ENCODE measurements at places on chromosomes 6 and 20.

GRCh38 chr6:117607511-117607910 lies 5.2 kb upstream of the GOPC start:
- no peak for DNase-seq

DNA sequence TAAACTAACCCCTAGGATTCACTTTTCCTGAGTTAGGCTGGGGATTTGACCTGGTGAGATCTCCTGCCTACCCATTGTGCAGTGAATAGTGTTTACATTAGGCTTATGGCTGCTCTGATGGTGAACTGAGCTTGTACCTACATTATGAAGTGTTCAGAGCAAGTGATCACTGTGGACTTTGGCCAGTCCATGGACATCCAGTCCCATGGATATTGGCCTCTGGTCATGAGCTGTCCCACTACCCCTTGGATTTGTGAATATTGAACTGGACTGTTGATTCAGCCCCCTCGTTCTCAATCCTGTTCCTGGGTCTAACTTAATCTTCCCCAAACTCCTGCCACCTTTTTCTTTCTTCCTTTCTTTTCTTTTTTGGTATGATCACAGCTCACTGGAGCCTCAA lies 13.8 kb downstream of the ASIP start:
- DNase-seq = no peak

DNA sequence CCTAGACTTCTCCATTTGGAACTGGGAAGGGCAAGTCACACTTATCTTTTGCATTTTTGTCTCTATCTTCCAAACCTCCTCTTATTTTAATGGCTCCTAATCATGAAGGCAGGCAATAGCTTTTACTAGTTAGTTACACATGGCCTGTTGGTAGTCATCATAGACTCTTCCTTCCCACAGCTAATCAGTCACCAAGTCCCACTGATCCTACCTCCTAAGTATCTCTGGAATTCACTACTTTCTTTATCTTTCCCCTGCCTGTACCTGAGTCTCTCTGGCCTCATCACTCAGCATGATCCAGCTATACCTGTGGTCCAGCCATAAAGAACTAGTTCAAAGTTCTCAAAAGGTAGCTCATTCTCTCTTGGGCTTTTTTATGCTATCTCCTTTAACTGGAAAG lies 18.8 kb downstream of the TMX4 start:
- no peak for DNase-seq

DNA sequence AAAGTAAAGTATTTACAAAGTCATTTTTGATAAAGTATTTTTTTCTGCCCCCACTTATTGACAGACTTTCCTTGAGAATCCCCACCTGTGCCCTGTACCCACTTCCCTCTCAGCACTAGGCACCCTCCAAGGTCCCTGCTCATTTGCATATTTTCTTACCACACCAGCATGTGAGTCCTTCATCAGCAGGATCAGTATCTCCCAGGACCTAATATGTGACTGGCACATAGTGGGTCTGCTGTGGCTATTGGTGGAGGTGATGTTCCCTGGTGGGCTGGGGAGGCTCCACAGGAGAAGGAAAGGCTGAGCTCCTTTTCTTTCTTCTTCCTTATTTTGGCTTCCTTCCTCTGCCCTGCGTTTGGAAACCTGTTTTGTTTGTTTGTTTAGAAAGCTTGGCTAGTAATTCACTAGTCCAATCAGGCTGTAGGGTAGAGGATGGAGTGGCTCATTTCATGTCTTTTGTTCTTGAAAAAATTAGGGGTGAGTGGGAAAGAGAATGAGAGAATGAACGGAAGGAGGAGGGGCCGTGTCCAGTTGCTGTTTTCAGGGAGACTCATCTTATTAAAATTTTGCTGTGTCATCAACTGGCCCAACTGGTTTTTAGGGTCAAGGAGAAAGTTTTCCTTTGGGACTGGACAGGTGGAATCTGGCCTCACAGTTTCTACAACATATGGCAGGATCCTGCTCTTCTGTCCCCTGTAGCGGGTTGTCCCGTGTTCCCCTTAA lies 2.8 kb upstream of the RNF24 start:
- no peak for DNase-seq

DNA sequence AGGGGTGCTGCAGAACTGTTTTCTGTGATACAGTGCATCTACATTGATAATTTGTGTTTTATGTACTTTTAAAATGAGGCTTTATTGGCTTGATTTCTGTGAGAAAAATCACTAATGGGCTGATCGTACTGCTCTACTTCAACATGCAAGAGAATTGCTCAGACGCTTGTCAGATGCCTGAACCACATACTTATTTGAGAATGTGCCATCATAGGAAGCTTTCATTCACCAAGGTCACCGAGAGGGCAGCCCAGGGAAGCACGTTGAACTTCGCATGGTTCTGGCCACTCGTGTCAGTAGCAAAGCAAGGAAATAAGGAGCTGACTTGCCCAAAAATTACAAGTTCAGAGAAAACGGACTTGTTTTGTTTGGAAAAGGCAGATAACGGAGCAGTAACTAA lies 168.5 kb upstream of the AKAP12 start:
- DNase-seq = peak; percentile 73

DNA sequence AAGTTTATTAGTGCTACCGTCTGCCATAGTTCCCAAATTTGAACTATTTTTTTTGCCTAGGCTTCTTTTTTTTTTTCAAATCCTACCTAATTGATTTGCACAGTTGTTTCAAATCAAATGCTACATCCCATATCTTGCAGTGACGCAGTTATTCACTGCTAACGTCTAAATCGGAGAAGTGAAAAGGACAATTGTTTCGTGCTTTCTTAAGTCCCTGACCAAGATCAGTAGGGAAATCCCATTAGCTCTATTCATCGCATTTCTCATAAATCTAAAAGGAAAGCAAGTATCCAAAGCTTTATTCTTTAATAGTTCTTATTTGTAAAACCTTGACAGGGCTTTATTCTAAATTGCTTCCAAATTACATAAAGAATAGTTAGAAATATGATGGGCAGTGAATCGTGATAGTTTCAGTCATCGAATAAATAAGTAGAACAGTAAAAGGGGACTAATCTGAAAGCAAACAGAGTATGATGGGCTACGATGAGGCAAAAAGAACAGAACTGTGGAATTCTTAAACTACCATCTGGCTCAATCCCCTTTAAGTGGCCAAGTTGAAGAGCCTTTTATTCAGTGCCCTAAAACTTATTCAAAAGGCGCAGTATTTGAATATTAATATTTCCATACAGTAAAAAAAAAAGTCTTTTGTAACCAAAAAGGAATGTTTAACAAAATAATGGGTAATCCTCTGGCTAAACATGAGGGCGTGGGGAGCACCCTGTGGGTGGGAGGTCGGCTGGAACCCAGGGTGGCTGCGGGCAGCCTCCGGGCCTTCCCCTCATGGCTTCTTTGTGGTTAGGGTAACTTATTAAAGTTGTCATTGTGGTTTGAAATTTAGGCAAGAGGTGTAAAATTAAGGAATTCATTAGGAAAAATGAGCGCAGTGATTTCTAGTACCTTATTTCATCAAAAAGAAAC lies 3.0 kb upstream of the ARID1B start:
- no peak for DNase-seq

GRCh38 chr6:91088976-91089375 lies 502.1 kb upstream of the MAP3K7 start:
- DNase-seq = no peak

DNA sequence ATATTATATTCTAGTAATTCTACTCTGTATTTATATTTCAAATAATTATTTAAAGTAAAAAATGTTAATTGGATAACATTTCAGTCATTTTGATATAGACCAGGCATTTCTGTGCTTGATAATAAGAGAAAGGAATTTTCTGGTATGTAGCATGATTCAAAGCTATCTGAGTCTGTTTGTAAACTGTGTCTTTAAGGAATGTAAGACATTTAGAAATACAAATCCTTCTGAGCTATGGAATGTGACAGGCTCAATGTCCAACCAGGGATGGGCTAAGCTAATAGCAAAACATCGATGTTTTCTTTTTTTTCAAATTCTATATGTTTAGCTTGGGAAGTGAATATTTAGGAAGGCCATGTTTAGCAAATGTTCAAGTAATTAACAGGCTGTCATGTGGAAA lies 41.5 kb upstream of the FAM83B start:
- peak; percentile 72 for DNase-seq

DNA sequence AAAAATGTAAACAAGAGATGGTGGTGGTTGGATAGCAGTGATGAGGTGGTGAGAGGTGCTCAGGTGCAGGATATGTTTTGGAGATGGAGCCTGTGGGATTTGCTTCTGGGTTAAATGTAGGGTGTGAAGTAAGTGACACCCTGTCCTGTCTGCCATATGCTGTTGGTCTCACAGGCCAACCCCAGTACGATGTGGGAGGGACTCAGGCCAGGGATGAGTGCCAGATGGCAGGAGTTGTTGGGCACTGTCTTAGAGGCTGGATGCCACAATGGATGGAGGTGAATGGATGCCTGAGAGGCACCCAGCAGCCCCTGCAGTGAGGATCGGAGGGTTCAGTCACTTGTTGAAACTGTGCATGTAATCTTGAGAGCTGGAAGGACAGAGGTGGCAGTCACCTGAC lies 259.3 kb downstream of the NRN1 start:
- DNase-seq = no peak

- no peak for DNase-seq
These were observed 17.4 kb upstream of the SLCO4A1 start for GRCh38 chr20:62624719-62625453.

DNA sequence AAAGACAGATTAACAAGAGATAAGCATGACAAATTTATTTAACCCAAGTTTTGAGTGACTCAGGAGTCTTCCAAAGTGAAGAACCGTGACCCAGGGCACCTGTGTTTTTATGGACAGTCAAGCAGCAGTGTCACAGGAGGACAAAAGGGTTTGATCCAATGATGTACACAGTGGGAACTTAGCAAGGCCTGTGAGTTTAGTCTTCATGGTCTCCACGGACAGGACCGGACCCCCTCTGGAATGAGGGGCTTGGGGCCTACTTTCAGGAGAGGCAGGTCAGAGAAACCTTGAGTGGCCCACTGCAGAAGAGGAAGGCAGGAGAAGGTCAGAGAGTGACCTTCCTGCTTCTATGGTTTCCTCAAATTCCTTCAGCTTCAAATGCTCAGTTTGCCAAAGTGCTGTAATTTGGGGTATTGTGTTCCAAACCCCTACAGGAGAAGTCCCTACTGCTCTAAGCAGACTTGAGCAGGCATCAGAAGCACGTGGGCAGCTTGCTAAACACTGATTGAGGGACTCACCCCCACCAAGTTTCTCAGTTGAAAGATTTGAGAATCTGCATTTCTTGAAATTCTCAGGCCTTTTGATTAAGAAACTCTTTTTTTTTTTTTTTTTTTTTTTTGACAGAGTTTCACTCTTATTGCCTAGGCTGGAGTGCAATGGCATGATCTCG lies 26.4 kb upstream of the ZMYND8 start:
- DNase-seq = no peak

DNA sequence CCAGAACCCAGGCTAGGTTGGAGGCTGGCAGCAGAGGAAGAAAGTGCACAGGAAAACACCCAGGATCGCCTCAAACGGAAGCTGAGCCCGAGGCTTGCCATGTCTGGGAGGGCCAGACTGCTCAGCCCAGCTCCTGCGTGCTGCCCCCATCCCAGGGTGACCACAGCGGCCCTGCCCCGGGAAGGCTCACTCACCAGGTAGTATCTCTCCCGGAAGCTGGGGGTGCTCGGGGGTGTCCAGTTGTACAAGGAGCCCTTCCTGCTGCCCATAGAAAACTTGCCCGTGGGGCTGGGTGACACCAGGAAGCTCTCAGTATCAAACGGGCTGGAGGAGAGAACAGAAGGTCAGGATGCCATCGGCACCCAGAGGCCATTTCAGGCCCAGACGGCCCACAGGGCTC lies 86.9 kb downstream of the RIPOR3 start:
- no peak for DNase-seq

DNA sequence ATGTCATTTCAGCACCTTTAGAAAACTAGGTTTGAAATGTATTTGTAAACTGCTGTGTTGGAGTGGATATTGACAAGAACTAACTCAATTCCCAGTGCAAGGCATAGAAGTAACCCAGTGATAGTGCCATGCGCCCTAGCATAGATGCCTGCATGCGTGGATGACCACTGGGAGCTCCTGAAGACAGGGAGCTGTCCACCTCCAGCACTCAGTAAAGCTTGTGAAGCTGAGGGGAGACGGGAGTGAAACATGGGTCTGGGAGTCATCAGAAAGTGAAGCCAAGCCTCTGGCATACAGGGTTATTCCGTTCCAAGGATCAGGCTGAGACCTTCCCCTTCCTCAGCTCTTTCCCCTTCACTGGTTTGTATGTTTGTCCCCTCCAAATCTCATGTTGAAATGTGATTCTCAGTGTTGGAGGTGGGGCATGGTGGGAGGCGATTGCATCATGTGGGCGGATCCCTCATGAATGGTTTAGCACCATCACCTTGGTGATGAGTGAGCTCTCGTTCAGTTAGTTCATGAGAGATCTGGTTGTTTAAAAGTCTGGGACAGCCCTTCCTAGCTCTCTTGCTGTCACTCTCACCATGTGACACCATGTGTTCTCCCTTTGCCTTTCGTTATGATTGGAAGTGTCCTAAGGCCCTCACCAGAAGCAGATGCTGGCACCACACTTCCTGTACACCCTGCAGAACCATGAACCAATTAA lies 146.5 kb upstream of the FERMT1 start:
- DNase-seq = no peak

GRCh38 chr6:129481706-129482105 lies 228.3 kb downstream of the ARHGAP18 start:
- DNase-seq = no peak

- DNase-seq = no peak
These were observed 19.1 kb upstream of the CHMP4B start for GRCh38 chr20:33791959-33792597.

DNA sequence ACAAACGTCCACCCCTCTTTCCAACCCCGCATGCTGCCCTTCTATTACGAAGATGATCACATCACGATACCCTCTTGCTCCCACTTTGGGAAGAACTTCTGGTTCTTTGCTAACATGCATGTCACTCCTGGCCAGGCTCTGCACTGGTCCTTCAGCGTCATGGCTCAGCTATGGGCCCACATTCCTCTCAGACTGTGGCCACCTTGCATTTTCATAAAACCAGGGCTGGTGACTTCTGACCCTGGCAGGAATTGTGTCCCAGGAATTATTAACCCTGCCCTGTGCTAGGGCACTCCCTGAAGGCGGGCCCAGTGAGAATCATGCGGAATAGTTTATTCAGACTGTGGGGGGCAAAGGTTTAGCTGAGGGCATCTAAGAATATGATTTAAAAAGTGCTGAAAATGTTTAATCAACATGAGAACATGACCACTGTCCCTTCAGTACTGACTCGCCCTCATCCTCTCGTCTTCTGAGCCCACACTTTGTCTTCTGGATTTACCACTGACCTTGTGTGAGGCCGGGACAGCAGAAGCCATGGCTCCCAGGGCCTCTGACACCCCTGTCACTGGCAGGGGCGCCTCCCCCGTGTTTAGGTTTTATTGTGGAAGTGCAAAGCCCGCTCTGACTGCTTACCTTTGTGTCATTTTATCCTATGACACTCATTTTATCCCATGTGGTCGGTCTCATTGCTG lies 38.1 kb upstream of the THBS2 start:
- DNase-seq = no peak
